ENCODE measurements at places on chromosomes 2 and 18.

DNA sequence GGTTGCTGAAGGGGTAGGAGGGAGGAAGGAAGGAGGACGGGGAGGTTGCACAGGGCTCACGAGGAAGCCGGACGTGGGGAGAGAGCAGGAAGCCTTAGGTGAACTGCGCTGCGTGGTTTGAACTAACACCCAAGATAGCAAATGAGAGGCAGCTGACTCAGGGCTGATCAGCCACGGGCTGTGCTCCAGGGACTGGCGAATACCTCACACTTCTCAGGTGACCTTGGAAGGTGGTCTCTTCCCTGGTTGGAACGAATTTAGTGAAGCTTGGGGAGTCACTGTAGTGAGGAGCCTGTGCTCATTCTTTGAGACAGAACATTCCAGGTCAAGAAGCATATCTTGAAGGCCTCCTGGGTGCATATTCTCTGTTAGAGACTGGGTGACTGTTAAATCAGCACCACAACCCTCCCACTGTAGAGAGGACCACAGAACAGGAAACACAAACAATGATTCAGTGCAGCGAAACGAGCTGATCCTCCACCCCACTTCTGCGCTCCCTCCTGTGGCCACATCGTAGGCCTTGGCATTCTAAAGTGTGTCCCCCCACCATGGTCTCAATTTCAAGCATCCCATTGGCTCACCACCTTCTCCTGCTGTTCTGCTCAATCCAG, 33.8 kb downstream of the TOGARAM2 start:
- peak; percentile 45 for DNase-seq

GRCh38 chr2:232162187-232162586, 200.7 kb downstream of the DIS3L2 start:
- no peak for DNase-seq

DNA sequence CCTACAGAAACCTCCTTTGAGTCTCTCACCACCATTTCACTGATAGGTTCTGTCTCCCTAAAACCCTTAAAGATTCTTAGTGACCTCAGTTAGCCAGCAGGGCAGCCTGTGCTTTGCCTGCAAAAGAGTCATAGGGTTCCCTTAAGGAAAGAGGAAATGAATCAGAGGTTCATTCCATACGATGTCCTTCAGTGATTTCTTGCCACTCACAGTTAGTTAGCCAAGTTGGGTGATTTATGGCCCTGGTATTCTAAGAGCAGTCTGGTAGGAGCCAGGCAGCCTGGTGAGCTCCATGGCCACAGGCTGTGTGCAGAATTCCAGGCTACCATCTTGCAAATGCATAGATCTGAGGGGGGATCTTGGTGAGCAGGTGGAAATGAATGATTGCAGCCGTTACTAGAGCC, 18.7 kb upstream of the CCBE1 start:
- peak; percentile 95 for DNase-seq

- peak; percentile 61 for DNase-seq
Measured at GRCh38 chr2:24175631-24176187, 856 bp downstream of the FAM228A start.

DNA sequence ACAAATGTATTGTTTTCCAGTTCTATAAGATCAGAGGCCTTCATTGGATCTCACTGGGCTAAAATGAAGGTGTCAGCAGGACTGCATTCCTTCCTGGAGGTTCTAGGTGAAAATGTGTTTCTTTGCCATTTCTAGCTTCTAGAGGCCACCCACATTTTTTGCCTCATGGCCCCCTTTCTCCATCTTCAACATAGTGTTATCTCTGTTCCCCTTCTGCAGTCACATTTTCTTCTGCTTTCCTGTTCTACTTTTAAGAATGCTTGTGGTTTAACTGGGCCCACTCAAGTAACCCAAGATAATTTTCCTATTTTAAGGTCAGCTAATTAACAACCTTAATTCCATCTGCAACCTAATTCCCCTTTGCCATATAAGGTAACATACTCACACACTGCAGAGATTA, 36.1 kb downstream of the METTL21A start:
- DNase-seq = no peak

DNA sequence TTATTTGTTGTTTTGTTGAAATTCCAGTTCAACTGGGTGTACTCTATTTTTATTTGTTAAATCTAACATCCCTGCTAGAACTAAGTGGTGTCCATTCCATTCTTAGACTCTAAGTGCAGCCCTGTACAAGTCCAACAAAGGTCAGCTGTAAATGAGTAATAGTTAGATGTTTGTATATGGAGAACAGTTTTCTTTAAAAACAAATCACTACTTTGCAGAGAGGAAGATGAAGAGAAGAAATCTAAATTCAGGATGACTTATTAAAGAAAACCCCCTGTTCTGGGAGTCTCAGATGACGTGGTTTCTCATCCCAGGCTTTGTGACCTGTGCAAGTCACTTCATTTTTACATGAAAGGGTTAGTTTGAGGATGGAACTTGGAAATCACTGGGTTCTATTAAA, 57.9 kb downstream of the GALNT14 start:
- DNase-seq = no peak

- peak; percentile 82 for DNase-seq
Measured at GRCh38 chr2:30113617-30114293, 33.1 kb upstream of the YPEL5 start.

DNA sequence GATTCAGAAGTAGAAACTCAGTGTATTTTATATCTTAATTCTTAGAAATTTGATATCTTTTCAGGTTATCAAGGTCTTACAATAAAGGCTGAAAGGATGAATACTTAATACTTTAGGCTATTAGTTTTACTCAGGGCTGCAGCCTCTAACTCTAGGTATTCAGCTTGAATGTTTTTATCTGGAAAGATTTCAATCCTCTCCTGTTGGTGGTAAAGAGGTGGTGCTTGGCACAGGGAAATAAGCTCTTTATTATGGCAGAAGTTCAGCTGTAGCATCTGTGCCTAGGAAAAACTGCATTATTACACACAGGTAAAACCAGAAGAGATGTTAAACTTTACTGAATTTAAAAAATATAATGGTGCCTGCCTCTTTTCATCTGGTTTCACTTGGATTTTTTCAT, 11.1 kb downstream of the ACVR2A start:
- DNase-seq = no peak

- DNase-seq = no peak
Measured at GRCh38 chr2:138962686-138963085, 182.5 kb upstream of the NXPH2 start.

- DNase-seq = no peak
Measured at GRCh38 chr2:2294183-2294690, 36.8 kb downstream of the MYT1L start.

DNA sequence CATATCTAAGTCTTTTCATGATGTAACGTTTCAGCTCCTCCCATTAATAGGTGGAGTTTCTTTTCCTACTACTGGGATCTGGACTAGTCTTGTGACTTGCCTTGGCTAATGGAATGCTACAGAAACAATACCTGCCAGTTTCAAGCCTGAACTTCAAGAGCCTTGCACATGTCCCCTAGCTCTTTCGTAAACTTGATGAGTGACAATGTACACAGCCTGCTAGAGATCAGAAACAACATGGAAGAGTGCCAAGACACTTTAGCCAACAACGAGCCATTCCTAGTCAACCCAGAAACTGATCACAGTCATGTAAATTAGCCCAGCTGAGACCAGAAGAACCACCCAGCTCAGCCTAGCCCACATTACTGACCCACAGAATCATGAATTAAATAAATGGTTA, 24.8 kb upstream of the STK39 start:
- DNase-seq = peak; percentile 43

GRCh38 chr18:3451989-3452749, 2.2 kb downstream of the TGIF1 start:
- peak; percentile 79 for DNase-seq

DNA sequence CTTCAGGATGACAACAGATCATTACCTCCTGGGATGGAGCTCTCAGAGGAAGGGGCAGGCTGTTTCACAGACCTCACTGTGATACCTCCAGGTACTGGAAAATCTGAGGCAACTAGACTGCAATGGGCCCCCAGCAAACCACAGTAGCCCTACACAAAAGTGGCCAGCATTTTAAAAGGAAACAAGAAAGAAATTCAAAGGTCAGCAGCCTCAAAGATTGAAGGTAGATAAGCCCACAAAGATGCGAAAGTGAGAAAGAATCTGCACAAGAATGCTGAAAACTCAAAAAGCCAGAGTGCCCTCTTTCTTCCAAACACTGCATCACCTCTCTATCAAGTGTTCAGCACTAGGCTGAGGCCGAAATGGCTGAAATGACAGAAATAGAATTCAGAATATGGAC, 499.5 kb upstream of the CHAC2 start:
- no peak for DNase-seq

GRCh38 chr2:42775186-42775585, 11.3 kb upstream of the OXER1 start:
- no peak for DNase-seq

DNA sequence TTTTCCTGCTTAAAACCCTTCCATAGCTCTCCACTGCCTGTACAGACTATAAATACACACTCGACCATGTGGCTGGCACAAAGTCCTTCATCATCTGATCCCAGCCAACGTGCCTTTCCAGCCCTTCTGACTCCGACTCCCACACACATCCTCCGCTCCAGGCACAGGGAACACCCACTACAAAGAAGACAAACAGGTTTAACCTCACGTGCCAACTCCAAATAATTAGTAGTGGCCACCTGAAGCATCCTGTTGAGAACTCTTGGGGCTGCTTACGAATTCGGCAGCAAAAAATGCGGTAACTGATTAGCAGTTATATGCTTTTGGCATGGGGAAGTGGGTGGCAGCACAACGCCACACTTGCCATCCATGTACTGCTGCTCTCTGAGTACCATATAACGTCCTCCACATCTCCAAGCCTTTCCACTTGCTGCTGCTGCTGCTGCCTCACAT, 12.1 kb downstream of the SPIRE1 start:
- DNase-seq = peak; percentile 70

GRCh38 chr2:238169048-238169707, 10.4 kb downstream of the ERFE start:
- DNase-seq = peak; percentile 78

DNA sequence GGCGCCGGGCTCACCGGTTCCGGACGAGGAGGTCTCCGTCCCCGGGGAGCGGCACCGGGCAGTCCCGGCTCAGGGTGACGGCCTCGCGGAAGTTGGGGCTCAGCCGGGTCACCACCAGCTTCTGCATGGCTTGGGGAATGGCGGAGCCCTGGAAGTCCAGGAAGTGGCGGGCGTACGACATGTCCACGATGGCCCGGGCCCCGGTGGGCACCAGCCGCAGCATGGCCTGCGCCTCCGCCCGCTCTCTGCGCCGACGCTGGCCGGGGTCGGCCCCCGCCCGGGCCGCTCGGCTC, 157 bp downstream of the PTGR3 start:
- DNase-seq = no peak

GRCh38 chr2:238974501-238975166, 126.7 kb downstream of the TWIST2 start:
- peak; percentile 78 for DNase-seq

GRCh38 chr2:174612970-174613369, 15.4 kb upstream of the WIPF1 start:
- DNase-seq = no peak

DNA sequence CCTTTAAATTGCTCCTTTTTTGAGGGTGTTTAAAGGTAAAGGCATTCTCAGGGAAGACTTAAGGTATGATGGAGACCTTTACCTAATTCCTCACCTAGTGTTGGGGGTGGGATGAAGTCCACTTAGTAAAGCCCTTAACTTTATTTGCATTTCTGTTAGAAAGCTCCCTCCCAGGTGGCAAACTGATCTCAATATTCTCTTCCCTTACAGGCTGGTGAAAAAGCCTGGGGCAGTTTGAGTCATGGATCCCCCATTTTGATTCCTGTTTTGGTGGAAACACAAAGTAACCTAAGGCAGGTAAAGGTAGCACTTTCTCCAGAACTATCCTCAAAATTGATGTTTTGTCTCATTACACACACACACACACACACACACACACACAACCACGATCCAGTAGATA, 33.8 kb upstream of the HNRNPA3 start:
- no peak for DNase-seq

- no peak for DNase-seq
Measured at GRCh38 chr2:8312861-8313830, 368.7 kb upstream of the ID2 start.

GRCh38 chr18:78979056-78979729, 425 bp upstream of the SALL3 start:
- DNase-seq = no peak

DNA sequence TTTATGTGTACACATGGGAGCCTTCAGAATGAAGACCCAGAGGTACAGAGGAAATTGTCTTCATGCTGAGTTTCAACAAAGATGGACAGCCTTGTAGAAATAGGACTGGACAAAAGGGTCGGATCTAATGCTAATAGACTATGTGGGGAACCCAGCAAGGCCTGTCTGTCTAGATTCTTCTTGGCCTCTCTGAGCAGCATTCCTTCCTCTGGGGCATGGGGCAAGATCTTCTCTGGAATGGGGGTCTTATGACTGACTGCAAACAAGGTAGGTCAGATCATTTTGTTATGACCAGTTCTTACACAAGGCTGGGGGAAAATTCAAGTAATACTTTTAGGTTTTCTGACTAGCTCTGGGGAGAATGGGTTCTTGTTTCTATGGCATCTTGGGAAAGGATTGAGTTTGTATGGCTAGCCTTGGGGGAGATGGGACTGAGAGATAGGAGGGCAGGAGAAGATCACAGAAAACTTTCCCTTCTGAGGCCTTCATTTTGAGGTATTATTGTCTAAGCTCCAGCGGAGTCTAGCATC, 14.3 kb downstream of the SPATA3 start:
- DNase-seq = no peak

DNA sequence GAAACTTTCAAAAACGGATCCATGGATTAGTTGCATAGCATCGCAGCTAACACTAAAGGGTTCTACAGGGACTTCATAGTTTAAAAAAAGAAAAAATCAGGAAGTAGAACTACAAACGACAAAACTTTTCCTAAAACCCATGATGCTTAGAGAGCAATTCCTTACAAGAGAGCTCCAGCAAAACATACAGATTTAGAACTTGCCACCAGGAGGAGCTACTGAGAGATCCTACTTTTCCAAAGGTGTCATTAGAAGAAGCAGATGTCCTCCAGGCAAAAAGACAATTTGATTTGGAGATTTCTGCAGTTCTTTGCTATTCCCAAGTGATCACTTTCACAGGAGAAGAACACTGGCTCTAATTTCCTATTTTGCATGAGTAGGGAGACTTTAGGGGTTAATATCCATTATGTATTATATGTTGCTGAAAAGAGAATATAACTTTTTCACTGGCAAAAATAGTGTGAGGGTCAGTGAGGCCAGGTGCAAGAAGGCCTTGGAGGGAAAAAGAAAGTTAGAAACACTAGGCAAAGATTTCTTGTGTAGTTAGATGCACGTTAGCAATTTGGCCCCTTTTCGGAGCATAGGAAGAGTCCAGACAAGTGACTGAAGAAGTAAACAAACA, 436.2 kb downstream of the SUCLG1 start:
- peak; percentile 76 for DNase-seq

GRCh38 chr2:6888724-6889123, 11.1 kb downstream of the RSAD2 start:
- no peak for DNase-seq

- peak; percentile 73 for DNase-seq
Measured at GRCh38 chr2:101341901-101342624, 33.6 kb upstream of the RNF149 start.

- DNase-seq = no peak
Measured at GRCh38 chr2:228509021-228509420, 327.5 kb upstream of the SPHKAP start.

Measured in epithelial cell of esophagus (primary cell).